Dermis blood vessel endothelial cell (primary cell): ENCODE measurements at places on chromosomes 6 and 20. TPM values are rescaled to one million over a fixed set of nuclear protein-coding genes. Genes with fewer than 3 reads are reported as not detected.

ZBTB9 gene
- total RNA-seq = 5.5 and 6.3 TPM in 2 replicates

PTCRA gene
- not detected in 2 replicates for total RNA-seq

SLC22A7 gene
- not detected in 2 replicates for total RNA-seq

PRKN gene
- 0.34 and 0.56 TPM in 2 replicates for total RNA-seq

COL19A1 gene
- total RNA-seq = not detected in 2 replicates

RBL1 gene
- 12.8 and 17.7 TPM in 2 replicates for total RNA-seq

UBD gene
- total RNA-seq = 5.8 and 82.4 TPM in 2 replicates

GNMT gene
- 0.23 TPM in 1 of 2 replicates, not detected in the other for total RNA-seq

DNA sequence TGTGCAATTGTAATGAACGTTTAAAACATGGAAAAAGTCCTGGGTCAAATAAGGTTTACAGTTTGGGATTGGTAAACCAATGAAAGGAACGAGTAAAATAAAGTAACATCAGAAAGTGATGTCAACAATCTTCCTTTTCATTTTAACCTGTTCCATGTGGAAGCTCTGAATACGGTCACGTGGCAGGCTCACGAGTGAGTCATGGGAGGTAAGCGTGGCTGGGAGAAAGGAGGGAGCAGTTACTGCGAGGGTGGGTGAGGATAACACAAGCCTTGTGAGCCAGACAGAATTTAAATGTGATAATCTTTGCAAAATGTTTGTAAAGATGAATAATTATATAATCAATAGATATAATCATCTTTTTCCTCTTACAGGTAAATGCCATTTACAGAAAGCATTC, 171.3 kb upstream of the HDAC2 start:
- DNase-seq = no peak

DNA sequence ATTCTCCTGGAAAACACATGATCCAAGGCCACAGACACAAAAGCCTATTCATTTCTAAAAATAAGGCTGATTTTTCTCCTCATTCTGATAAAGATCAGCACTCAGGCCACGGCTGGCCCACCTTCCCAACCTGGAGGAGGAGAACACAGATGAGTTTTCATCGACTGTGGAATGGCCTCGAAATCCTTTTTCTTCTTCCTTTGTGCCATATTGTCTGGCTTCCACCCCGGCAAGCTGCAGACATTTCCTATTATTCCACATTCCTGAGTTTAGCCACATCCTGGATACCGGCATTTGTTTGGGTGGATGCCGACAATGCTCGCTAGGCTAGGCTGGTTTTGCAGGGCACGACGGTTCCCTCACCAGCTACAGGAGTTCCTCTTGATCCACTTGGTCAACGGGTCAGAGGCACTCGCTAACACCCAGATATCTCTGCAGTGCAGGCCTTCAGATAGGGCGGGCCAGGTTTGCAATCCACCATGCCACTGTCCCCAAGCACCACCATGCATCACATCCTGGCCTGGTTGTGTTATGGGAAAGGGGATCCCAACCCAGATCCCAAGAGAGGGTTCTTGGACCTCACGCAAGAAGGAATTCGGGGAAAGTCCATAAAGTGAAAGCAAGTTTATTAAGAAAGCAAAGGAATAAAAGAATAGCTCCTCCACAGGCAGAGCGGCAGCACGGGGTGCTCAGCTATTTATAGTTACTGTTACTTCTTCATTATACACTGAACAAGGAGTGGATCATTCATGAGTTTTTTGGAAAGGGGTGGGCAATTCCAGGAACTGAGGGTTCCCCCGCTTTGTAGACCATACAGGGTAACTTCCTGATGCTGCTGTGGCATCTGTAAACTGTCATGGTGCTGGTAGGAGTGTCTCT, 4.2 kb upstream of the CTSZ start:
- DNase-seq = peak; percentile 97

DNA sequence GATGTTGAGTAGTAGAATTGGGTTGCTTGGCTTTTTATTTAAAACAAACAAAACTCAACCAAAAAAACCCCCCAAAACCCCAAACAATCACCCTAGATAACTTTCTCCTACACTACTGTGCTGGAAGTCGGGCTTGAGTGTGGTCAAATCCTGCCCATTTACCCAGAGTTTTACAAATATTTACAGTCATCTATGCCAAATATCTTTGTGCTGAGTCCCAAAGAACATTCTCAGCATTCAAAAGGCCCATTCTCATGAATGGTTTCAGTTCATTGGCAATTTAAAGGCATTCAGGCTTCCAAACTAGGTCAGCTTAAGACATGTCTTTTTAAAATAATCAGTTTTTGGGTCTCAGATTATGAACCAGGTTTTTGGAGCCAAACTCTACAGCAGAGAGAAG, 1.8 kb downstream of the RNF144B start:
- DNase-seq = peak; percentile 52

- DNase-seq = peak; percentile 58
Measured at GRCh38 chr6:161429921-161430490, 156.1 kb upstream of the AGPAT4 start.

- DNase-seq = no peak
Measured at GRCh38 chr6:160180706-160181105, 59.1 kb downstream of the SLC22A1 start.

GRCh38 chr6:157961832-157962575, 19.7 kb upstream of the SYNJ2 start:
- no peak for DNase-seq

GRCh38 chr6:161917645-161918044, 643.8 kb upstream of the AGPAT4 start:
- DNase-seq = peak; percentile 7

DNA sequence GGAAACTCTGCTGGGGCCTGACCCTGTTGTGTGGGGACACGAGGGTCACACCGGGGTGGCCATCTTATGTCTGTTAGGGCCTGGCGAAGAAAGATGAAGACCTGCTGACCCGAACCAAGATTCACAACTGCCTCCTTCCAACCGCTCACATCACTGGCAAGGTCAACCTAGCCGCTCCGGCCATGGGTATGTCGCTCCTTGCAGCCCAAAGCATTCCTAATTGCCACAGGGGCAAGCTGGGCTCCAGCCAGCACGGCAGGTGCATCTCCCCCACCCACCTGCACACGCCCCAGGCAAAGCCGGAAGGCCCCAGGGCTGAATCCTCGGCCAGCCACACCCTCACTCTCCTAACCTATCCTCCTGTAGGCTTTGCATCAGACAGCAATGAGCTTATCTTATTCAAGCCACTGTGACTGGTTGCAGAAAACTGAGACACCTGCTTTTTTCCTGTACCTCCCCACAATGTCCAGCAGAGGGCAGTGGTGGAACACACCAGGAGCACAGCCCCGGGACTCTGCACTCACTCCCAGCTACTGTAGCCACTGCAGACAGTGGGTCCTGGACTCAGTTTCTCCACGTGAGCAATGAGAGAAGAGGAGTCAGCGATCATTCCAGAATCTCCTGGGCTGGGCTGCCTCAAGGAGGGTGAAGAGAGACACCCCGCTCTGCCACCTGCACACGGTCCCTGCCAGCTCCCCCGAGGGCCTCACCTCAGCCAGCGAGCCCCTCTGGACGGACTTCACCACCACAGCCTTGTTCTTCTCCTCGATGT, 170.2 kb downstream of the PREX1 start:
- DNase-seq = peak; percentile 90

GRCh38 chr6:43608807-43609206, 20.3 kb downstream of the GTPBP2 start:
- no peak for DNase-seq

- DNase-seq = no peak
Measured at GRCh38 chr20:39713076-39713840, 751.1 kb downstream of the DHX35 start.

GRCh38 chr6:147132889-147133288, 71.3 kb upstream of the STXBP5 start:
- DNase-seq = no peak

DNA sequence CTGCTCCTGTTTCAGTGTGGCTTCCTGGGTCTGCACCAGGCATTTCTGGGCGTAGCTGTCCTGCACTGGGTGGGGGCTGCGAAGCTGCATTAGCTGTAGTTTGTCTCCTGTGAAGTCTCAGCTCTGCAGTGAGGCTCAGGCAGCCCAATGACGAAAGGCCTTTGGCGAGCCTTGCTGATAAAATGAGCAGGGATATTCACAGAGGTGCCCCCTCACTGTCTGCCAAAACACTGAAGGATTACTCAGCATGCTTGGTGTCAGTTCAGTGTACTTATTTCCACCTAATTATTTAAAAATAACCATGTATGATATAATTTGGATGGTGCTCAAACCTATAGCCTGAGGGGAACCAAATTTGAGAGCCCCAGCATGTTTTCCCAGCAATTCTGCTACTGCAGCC, 73.5 kb downstream of the ECT2L start:
- no peak for DNase-seq

GRCh38 chr20:7355051-7355450, 585.2 kb downstream of the HAO1 start:
- DNase-seq = no peak

- no peak for DNase-seq
Measured at GRCh38 chr20:13256606-13257005, 35.5 kb downstream of the ISM1 start.
